ENCODE measurements at places on chromosomes 5 and 9.

DNA sequence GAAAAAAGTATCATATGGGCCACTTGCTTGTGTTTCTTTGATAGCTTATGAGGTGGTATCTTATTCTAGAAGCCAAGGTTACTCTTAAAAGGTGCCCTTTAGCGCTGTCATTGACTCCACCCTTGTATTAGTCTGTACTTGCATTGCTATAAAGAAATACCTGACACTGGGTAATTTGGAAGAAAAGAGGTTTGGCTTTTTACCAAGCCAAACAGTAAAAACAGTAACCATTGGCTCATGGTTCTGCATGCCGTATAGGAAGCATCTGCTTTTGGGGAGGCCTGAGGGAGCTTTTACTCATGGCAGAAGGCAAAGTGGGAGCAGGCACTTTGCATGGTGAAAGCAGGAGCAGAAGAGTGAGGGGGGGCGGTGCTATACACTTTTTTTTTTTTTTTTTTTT lies 87.4 kb downstream of the TEK start:
- DNase-seq, result no peak

DNA sequence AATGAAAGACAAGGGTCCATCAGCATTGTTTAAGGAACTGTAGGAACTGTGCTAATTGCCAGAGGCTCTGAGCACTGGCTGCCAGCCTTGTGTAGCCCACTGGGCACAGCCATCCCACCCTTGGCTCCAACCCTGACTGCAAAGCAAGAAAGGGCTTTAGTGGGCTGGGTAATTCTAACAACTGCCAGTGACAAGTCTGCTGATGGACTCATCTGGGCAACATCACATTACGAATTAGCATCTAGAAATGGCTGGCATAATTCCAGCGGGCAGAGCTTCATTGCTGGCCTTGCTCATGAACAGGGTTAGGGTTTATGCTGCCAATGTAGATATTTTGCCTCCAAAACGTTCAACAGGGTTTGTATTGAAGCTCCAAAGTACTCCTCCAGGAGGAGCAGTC lies 326.9 kb downstream of the ARHGEF28 start:
- no peak for DNase-seq

GRCh38 chr5:137792303-137792702 lies 38.1 kb upstream of the HNRNPA0 start:
- DNase-seq, result no peak

DNA sequence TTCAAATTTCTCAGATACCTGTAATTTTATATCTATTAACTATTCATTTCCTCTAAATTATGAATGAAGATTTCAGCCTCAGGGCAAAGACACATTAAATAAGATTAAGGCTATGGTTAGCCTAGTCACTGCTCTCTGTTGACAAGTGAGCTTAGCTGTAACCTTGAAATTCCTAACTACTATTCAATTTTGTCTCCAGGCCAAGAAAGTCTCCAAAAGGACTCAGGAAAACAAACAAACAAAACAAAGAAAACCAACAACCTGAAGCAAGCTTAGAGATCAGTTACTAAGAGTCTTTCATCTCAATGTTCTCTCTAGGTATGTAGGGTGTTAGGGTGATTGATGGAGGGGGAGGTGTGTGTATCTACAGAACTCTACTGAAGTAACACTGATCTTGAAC lies 9.6 kb upstream of the CTNNAL1 start:
- DNase-seq, result no peak

GRCh38 chr5:39469176-39469575 lies 44.4 kb upstream of the DAB2 start:
- no peak for DNase-seq

- no peak for DNase-seq
Measured at GRCh38 chr9:137480686-137481683, 21.9 kb upstream of the NSMF start.

GRCh38 chr9:61673664-61674381 lies 484.0 kb downstream of the SPATA31A7 start:
- no peak for DNase-seq

All from fibroblast of the aortic adventitia (primary cell).